ENCODE measurements at places on chromosomes 5 and 9.

- no peak for DNase-seq
Observed at GRCh38 chr9:110124439-110124838, 83.5 kb downstream of the C9orf152 start.

DNA sequence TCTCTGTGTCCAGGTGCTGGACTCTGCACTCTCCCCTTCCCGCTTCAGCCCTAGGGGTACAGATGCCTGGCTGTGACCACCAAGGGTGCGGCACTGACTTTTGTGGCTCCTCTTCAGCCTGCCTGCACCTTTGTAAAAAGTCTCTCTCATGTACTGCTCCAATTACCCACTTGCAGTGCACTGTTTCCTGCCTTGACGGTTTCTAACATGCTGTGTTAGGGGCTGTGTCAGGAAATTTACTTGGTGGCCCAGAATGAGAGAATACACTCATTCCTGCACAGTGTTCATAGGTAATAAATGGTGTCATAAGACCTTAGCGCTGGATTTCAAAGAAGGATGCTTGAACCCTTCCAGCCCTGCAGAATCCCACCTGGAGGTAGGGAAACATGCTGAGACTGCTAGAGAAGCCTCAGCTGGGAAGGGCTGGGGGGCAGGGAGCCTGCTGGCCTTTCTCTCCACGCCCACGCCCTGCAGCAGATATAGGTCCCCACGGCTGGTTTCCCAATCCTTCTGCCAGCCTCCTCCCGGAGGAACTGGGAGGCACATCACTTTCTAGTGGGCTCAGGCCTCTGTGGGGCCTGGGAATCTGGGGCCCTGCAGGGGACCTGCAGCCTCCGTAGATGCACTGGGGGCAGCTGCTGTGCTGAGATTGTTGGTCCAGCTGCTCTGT is 17.6 kb upstream of the HRH2 start:
- DNase-seq, result no peak

- no peak for DNase-seq
Observed at GRCh38 chr9:97518909-97519307, 17.4 kb downstream of the TMOD1 start.

DNA sequence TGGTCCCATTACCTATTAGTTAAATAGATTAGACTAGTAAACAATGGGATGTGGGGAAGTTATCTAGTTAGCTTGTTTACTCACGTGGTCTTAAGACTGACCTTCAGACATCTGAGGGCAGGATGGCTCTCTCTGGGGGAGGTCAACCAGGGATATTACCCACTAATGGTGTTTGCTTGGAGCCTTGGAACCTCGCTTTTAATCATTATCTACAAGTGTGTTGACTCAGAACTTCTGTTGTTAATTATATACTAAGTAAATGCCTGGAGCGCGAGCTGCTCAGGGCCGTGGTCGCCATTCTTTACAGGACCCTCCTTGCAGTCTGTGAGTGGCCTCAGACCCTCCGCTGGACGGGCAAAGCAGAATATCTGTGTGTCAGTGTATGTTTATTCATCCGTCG is 48.5 kb upstream of the ZNF354A start:
- DNase-seq, result no peak

DNA sequence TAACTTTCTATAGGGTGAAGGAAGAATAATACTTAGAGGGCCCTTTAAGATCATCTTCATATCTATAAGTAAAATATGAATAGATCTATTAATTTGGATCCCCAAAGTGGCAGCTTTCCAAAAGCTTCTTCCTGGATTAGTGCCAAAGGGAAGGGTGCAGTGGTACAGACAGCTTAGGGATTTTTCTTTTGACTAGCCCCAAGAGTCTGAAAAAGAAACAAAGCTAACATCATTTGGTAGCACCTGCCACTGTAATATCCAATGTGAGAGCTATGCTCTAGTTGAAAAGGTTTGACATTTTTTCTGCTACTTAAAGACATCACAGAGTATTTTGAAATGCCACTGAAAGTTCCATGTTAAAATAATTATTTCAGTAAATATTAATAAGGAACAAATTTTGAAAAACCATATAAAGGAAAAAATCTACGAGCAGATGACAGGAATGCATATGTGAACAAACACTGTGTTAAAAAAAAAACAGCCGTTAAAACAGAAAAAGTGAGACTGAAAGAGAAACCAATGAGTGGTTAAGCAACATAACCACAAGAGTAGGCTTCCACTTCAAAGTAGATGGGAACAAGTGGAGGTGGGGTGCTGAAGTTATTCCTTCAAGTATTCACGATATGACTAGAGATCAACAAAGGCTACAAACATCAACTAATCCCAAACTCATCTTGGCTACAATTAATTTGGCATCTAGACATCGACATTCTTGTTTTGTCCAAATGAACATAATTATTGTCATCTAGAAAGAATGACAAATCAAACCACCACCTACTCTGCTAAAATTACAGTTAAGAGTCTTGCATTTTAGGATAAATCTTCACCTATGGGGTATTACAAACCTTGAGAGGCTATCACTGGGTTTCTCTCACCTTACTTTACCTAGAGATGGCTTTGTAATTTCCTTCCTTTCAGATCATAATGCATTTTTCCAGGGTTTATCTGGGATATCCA is 137.5 kb downstream of the CPLANE1 start:
- DNase-seq, result no peak

GRCh38 chr5:961002-961710 is 47.4 kb upstream of the NKD2 start:
- DNase-seq, result no peak

- DNase-seq, result no peak
Observed at GRCh38 chr5:131194725-131195124, 24.0 kb downstream of the LYRM7 start.

DNA sequence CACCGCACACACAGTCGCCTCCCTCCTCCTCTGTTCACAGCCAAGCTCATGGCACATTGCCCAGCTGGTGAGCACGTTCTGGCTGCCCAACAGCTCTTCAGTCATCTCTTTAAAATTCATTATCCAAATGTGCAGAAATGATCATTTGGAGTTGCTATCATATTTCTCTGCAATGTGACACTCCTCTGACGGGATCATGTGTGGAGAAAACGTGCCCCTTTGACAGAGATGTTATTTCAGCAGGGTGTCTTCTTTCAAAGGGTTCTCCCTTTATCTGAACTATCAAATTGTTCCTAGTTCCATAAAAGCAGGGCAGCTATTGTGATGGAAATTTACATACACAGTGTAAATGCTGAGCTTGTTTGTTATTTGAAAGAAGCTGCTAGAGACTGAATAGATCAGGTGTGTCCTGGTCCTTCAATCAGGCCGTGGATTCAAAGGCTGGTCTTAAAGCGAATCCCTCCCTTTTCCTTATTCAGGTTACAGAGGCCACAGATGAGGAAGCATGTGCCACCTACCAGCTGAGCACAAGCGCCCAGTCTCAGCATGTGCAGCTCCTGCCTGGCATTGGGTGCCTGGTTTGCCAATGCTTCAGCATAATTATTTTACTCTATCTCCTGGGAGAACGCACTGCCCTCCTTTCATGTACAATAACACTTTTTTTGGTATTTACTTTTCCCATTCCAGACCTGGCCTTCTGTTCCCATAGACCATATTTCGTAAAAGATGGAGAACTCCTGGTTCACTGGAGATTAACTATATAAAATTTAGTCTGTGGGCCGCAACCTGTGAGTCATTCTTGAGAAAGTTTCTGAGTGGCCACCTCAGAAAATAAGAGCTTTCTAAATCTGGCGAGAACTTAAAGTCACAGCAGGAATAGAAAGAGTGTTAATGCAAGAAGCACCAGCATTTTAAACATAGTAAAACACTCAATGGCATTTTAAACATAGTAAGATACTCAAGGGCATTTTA is 433.7 kb downstream of the ENC1 start:
- DNase-seq, result no peak

DNA sequence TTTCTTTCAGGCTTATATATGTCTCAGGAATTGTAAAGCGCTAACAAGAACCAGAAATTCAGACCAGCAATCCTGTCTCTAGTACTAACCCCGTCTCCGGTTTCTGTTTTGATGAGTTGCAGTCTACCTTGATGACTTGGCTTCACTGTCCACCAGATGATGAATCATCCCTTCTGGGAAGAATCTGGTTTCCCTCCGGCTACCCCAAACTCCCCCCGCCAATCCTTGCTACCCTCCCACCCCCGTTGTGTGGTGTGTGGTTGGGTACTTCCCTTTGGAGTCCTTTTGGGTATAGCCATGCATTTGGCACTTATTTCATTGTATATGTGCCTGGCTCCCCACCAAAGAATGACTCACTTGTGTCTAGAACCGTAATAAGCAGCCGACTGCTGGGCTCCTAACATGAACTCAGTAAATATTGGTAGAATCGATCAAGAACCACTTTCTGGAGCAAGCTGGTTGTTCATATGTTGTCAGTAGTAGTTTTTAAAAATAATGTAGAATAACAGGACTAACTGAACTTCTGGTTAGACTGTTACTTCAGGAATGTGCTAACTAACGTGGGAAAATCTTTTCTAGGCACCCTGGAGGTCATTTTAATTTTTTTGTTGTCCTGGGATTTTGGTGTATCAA is 8.3 kb upstream of the TGFBI start:
- DNase-seq, result no peak

DNA sequence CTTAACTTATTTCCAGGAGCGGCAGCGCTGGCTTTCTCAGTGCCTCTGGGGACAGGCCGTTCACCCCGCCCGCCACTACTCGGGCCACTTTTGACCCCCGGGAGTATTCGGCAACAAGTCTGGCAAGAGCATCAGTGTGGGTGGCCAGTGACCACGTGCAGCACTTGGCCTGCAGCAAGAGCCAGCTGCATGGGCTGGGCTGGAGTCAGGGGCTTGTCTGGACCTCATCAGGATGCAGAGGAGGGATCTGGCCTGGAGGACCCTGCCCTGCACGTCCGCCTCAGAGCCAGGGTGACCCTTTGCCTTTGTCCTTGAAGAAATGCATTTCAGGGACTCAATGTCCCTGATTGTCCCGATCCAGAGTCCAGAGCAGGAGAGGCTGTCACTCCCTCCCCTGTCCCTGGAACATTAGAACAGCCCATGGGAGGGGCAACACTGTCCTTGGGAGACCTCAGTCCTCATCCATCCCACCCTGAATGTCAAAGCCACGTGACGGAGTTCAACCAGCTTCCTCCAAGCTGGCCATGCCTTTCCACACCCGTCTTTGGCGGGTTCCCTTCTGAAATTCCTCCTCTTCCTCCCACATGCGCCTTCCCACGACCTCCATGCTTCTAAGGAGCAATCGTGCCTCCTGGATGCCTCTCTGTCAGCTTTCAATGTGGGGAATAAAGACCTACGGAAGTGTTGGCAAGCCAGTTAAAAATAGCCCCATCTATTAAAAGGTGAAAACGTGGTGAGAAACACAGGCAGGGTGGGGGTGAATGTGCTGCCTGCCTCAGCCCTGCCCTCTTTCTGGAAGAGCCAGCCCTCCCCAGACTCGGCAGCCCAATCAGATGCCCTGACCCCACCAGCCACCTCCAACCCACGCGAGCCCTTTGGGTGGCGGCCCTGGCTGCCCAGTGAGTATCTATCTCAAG is 99.0 kb downstream of the OLFM1 start:
- no peak for DNase-seq

DNA sequence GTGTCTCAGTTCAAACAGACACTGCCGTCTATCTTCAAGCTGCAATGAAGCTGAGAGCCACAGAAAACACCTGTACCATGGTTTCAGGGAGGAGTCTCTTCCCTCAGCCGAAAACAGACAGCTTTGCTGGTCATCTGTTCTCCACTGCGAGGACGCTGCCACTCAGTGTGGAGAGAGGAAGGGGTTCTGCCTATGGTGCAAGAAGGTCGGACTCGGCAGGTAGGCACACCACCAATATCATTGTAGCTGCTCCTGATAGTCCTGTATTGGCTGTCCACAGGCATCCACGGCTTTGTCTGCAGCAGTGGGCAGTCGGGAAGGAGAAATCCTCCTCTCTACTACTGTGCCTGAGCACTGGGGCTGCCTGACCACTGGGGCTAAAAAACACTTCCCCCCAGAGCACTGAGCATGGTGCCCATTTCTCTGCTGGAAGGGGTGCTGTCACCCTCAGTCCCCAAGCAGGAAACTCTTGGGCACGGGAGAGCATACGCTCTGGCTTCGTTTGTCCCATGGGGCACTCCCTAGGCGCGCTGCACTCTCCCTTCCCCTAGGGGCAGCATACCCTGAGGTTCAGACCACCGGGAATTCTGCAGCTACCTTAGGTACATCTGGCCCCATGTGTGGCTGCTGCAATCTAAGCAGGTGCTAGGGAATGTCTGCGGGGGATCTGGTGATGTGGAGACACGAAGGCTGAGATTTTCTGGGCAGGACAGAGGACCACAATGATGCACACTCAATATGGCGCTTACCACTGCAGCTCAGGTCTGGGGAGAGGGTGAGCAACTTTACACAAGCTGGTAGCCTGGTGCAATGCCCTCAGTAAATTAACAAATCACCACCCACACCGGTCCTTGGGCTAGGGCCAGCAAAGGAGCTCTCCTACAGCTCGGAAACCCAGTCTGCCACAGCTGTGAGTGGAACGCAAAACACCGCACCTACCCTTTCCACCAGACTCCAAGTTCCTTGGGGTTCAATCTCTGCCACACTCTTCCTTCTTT is 880.9 kb upstream of the SEMA6A start:
- DNase-seq, result no peak

- no peak for DNase-seq
Observed at GRCh38 chr5:29051509-29051908, 2013.1 kb upstream of the CDH9 start.

DNA sequence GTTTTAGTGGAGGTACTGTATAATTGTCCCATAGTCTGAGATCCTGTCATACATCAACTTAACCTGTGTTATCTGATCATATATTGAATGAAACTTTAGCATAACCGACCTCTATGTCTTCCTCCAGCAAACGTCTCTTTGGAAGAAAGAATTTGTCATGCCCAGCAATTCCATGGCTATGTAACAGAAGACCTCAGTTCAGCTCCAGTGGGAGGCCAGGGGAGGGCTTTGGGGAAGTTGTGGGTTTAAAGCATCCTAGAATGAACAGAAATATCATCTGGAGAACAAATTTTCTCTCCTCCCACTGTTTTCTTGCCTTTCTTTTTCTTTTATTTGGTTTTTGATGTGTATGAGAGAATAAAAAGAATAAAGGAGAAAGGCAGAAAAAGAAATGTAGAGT is 164.5 kb downstream of the GAS1 start:
- no peak for DNase-seq

- no peak for DNase-seq
Observed at GRCh38 chr9:126147186-126147935, 179.3 kb upstream of the MVB12B start.

DNA sequence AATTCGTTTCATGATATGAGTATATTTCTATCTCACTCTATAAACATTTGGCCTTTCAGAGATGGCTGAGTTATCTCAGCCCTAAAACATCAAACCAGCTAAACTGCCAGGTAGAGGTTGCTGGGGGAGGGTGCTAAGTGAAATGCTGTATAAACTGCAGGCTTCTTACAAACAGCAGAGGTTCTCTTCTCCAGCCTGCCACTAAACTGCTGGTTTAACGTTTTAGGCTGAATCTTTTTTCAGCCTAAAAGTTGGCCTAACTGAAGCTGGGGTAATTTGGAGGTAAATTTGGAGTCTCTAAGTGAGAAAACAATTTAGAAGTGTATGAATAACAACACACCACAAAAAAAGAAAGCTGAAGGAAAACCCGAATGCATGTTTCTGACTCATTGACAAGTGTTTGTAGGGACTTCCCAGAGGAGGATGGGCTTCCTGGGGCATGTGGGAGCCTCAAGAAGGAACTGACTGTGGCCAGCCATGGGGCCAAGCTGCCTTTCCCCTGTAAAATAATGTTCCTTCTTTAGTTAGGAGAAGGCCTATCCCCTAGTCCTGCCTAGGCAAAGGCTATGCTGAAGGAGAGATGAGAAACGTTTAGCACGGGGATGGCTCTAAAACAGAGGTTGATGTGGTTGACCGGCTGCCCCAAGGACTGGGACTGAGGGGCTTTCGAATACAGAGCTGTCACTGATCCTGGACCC is 44.3 kb downstream of the SLC28A3 start:
- DNase-seq, result no peak

Data from SW 1271 (cell line).